Left lobe of liver (tissue), 2 donors: ENCODE measurements at places on chromosomes 12 and 14. TPM values are rescaled to one million over a fixed set of nuclear protein-coding genes. Genes with fewer than 3 reads are reported as not detected.

The ATP5MC2 gene
- total RNA-seq = 118 TPM

The CCDC175 gene
- not detected for total RNA-seq

The SYNDIG1L gene
- not detected for total RNA-seq

The TMPRSS12 gene
- total RNA-seq = not detected

The IFT81 gene
- 2.3 TPM for total RNA-seq

The INHBE gene
- total RNA-seq = 81.6 TPM

The FITM1 gene
- total RNA-seq = 34.9 TPM

The ENDOU gene
- total RNA-seq = not detected

The SCNN1A gene
- total RNA-seq = 6.8 TPM

The ALDH2 gene
- 1,121 TPM for total RNA-seq

The ANGEL1 gene
- 22.2 TPM for total RNA-seq

The GNB3 gene
- total RNA-seq = 0.08 TPM

GRCh38 chr12:40691913-40692764, at the start of gene CNTN1:
TSS of gene CNTN1 (plus strand) at chr12:40692439.
- peak; percentile 46 for DNase-seq

GRCh38 chr14:31592631-31593030, 31.4 kb downstream of the NUBPL start:
- no peak for DNase-seq

- DNase-seq = no peak
Observed at GRCh38 chr12:57810450-57810849, 8.1 kb downstream of the AVIL start.

- DNase-seq = no peak
Observed at GRCh38 chr12:75374971-75375370, 15.9 kb upstream of the GLIPR1L2 start.

DNA sequence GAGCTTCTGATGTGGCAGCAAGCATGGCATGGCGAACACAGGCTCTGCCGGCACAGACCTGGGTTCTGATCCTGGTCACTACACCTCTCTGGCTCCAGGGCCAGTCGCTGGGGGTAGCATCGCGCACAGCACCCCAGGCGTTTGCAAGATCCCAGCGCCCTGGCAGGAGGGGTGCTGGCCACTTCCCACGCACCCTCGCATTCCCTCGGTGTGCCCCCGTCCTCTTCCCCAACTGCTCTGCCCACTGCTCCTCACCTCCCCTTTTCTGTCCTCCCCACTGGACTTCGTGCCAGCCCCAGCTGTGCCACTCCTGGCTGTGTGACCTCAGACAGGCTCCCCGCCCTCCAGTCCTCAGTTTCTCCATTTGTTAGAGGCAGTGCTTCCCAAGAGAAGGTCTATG, 2.8 kb downstream of the CDK2AP1 start:
- no peak for DNase-seq

GRCh38 chr12:105704787-105705186, 374.3 kb downstream of the C12orf75 start:
- DNase-seq = no peak

DNA sequence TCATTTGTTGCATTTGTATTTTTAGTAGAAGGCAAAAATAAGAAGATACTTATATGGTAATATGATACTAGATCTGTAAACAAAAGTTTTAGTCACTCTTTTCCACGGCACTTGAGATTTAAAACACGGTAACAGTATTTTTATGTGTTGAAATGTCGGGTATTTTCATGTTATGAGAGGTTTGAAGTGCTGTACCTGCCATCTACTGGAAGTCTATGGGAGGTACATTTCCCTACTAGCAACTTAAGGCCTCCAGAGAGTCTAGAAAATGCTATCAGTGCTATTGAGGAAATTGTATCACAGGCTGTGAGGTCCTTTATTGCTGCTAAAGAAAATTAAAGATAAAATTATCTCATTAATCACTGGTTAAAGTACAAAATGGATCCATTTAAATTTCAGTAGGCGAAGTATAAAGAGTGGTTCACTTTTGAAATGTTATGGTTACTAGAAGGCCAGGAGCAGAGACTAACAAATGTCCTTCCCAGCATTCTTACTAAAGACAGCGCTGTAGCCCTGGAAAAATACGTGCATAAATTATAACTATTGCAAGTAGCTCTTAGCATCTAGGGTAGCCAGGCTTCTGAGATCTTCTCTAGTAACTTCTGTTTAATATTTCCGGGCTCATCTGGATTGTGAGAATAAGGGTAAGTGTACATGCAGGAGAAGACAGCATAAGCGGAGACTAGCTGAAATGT, 77.6 kb upstream of the PRKD1 start:
- no peak for DNase-seq

- DNase-seq = no peak
Observed at GRCh38 chr12:106194351-106194750, 53.5 kb downstream of the CKAP4 start.

DNA sequence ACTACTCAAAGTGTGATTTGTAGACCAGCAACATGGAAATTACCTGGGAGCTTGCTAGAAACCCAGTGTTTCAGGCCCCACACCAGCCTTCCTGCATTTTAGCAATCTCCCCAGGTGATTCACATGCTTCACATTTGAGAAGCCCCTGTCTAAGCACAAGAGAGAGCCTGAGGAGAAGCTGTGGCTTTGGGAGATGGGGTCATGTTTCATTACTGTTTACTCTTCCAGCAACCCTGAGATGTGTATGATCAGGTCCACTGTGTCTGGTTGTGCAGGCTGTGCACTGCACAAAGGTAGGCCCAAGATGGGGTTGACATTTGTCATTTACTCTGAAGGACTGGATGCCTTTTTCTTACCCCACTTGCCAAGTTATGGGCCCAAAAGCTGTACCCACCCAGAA, 190.1 kb downstream of the SLC41A2 start:
- no peak for DNase-seq

- no peak for DNase-seq
Observed at GRCh38 chr14:54975856-54976255, 51.0 kb downstream of the WDHD1 start.

GRCh38 chr14:94363151-94363624, 25.2 kb downstream of the SERPINA1 start:
- DNase-seq = peak; percentile 37

DNA sequence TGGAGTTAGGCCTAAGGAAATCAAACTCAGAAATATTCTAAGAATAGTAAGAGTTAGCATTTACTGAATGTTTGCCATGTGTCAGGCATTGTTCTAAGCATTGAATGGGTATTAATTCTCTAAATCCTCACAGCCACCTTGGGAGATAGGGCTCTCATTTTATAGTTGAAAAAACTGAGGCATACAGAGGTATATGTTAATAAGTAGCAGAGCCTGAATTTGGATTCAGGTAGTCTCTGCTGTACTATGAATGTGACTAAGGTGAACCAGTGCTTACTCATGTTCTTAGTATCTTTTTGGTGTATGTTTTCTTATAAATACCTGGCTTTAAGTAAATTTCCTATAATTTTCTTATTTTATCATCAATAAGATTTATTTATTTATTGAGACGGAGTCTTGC, 8.1 kb downstream of the ARF6 start:
- DNase-seq = no peak

DNA sequence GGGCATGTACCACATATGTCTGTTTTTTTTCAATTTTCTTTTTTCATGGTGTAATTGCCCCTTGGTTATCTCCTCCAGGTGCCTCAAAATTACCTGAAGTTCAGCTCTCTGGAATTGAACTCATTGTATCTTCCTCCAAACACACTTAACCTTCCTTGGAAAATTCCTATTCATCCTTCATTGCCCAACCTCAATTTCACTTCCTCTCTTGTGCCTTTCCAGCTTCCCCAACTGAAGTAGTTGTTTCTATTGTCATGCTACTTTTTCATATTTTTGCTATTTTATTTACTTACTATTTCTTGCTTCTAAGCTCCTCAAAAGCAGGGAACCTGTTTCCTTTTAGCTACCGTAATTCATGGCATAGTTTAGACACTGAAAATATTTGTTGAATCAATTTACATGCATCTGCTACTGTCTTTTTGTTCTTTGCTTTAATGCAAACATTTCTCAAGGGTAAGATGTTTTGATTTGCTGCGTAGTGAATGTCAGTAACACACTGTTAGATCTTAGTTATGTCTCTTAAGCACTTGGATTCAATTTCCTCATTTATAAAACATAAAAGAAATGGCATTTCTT, 37.0 kb upstream of the STXBP6 start:
- no peak for DNase-seq

- DNase-seq = no peak
Observed at GRCh38 chr14:93744876-93745275, 43.4 kb downstream of the PRIMA1 start.

DNA sequence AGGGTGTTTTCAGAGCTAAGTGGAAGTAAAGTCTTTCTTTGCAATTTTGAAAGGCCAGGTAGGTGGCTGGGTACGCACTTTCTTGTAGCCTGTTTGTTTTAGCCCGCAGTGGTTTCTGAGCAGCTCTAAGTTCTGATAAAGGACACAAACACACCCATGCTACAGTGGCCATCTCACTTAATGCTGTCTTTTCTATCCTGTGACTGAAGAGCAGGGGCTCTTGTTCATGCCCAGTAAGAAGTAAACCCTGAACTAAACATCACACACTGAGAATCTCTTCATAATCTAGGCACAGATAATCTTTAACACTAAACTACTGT, 427.2 kb downstream of the RAD51B start:
- DNase-seq = no peak

DNA sequence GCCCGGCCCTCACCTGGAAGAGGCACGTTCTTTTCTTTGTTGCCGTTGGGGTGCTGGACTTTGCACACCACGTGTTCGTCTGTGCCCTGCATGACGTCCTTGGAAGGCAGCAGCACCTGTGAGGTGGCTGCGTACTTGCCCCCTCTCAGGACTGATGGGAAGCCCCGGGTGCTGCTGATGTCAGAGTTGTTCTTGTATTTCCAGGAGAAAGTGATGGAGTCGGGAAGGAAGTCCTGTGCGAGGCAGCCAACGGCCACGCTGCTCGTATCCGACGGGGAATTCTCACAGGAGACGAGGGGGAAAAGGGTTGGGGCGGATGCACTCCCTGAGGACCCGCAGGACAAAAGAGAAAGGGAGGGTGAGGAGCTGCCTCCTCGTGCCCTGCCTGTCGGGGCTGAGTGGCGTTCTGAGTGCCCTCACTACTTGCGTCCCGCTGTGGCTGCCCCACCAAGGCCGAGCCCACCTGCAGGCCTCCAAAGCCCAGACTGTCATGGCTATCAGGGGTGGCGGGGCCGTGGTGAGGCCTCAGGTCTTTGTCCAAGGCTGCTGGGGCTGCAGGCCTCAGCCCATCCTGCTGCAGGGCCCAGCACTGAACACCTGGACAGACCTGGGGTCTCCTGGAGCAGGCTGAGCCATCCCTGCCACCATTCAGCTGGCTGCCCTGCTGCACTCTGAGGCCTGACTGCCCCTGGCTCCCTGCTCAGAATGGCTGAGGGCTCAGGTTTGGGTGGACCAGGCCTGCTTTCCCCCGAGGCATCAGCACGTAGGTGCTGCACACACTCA, 329.7 kb downstream of the TMEM121 start:
- no peak for DNase-seq

- no peak for DNase-seq
Observed at GRCh38 chr14:21103411-21103709, 2.5 kb downstream of the TMEM253 start.

GRCh38 chr12:91817517-91817916, 328.1 kb downstream of the BTG1 start:
- DNase-seq = peak; percentile 88

DNA sequence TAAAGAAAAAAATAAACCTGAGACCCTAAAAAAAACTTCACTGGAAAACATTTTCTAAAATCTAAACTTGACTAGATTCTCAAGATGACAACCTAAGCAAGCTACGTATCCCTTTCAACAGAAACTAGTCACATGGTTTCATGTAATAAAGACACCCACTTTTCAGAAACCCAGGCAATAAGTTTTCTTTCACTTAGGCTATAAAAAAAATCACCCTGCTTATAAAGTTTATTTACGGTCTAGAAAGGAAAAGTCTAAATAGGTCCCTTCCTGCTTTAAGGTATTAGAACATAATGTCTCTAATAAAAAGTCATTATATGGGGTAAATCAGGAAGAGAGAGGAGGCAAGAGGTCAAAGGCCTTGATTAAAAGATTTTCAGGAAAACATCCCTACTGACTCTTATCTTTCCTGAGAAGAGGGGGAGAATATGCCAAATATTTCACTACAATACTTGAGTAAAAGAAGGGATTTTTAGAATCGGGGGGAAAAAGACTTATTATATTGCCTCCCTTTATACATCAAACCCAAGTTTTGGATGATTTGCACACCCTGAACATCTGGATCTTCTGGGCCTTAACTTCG, 9.5 kb downstream of the CLIP1 start:
- no peak for DNase-seq

- no peak for DNase-seq
Observed at GRCh38 chr14:102723650-102724049, 53.6 kb upstream of the TRAF3 start.

GRCh38 chr12:64088431-64089349, 133.4 kb downstream of the KICS2 start:
- no peak for DNase-seq

DNA sequence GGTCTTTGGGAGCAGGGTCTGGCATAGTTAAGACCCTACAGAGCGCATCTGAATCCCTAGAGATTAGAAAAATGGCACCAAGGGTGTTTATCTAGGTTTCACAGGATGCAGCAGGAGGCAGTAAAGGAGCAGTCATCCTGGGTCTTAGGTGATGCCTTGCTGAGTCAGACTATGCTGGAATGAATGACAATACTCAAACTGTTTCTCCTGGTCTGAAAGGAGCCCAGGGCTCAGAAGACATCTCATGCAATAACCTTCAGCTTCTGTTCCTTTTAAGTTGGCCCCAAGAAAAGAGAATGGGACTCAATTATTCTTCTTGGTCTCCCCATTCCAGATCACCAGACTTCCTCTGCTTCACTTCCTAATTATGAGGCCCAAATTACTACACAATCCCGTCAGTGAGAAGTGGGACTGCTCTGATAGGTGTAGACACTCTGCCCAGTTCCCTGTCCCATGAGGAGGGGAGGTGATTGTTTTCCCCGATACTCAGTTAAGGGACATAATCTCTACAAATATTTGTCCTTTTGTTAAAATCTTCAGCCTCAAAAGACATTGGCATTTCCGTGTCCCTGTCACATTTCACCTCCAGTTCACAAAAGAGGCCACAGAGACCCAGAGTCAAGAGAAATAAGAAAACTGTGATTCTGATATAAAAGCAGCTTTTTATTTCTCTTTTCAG, 14.8 kb upstream of the APOF start:
- peak; percentile 8 for DNase-seq

- no peak for DNase-seq
Observed at GRCh38 chr14:93735206-93735605, 53.1 kb downstream of the PRIMA1 start.
